ENCODE measurements at places on chromosomes 11 and 22.

- peak; percentile 2 for DNase-seq
Measured at GRCh38 chr11:91470656-91471055, 754.0 kb upstream of the FAT3 start.

- DNase-seq = no peak
Measured at GRCh38 chr22:45527456-45527855, 24.8 kb downstream of the FBLN1 start.

DNA sequence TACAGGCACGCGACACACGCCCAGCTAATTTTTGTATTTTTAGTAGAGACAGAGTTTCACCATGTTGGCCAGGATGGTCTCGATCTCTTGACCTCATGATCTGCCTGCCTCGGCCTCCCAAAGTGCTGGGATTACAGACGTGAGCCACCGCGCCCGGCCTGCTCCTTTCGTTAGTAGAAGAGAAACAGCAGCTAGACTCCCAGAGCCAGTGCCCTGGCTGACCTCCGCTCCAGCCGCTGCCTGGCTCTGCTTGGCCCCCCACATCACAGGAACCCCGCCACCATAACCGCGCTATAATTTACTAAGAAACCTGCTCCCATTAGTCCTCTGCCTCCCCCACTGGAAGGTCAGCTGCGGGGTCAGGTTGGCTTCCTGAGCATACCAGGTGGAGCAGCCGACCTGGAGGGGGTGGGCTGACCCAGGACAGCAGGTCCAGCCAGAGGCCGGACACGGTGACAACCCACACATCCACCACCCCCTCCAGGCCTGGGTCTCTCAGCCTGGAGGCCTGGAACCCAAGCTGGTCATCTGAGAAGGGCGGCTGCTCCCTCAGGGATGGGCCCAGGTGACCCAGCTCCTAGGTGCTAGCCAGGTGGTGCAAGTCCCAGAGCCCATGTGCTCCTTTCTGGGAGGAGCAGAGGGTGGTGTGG, 7.5 kb upstream of the POLDIP3 start:
- no peak for DNase-seq

DNA sequence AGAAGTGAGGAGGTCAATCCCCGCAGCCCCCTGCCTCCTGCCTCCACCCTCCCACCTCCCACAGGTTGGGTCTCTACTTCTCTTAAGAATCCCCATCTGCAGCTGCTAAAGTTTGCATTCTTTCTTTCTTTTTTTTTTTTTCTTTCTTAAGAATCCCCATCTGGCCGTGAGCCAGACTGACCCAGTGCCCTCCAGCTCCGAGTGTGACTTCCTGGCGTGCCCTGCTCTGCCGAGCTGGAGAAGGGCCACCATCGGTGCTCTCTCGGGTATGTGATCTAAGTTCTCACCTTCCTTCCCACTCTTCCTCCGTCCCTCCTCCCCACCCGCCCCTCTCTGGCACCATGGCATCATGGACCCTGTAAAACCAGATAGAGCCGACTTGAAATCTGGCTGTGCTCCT, 66.7 kb upstream of the LMO1 start:
- no peak for DNase-seq

GRCh38 chr11:130055617-130056016, 14.1 kb upstream of the APLP2 start:
- DNase-seq = peak; percentile 73

- DNase-seq = no peak
Measured at GRCh38 chr11:65321828-65322485, 7.3 kb downstream of the CDC42EP2 start.

DNA sequence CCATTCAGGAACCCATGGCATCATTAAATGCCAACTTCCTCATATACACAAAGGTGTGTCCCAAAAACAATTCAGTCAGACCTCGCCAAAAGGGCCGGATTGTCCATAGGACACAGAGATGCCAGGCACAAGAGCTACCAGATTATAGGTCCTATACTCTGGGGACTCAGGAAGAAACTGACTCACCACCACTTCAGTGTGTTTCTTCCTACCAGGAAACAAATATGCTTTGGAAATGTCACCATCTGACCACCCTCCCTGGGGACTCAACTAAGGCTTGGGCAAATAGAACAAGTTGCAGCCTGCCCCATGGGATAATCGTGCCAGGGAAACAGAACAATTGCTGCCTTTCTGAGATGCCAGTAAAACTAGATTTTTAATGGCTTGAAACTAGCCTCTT, 11.7 kb downstream of the POU2AF3 start:
- no peak for DNase-seq

DNA sequence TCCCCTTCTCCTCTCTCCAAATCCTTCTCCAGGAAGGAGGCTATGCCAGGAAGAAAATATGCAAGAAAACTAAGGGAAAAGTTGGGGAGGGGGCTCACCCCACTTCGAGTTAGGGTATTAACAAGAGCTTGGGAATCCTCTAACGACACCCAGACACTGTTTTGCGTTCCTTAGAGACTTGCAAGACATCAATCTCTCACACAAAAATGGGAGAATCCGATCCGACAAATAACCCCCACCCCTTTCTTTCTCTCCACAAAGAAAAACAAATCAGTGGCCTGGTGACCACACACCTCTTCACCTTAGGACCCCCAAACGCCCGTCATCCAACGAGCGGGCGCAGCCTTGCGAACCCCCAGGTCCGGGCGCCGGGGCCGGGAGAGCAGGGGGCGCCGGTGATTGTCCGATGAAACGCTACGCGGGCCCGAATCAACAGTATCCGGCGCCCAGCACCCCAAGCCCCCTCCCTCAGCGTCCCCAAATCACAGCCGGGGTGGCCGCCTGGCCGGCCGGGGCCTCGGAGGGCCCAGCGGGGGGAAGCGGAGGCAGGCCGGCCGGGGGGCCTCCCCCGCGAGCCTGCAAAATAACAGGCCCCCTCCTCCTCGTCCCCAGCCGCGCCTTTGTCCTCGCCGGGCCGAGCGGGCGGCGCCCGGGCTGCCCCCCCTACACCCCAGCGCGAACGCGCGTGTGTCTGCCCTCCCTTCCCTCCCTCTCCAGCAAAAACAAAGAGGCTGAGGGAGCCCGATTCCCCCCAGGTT, 690 bp downstream of the CSNK1E start:
- peak; percentile 61 for DNase-seq

DNA sequence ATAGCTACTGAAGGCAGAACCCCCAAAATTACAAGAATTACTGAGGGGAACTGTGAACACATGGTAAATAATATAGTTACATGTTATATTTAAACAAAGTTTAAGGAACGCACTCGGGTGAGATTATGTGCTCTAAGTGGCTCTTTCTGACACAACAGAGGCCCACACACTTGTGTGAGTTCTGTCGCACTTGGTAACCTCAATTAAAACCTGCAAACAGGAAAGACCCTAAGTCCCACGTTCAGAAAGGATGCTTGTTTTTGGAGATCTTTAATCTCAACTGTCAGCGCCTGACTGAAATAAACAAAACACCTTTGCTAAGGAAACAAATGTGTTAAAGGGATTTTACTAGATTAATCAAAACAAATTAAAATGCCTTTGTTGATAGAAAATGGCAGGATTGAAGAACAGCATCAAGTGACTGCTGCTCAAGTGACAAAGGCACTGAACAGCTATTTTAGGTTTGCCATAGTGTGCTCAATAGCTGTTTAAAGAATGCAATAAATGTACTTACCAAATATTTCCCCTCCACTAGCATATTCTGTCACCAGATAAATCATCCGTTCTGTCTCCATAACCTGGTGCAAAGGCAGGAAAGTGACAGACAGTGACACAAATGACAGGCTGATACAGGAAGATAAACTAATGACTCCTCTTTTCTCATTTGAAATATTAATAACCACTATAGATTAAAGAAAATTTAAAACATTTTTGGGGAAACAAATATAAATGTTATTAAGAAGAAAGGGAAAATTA, 116.3 kb upstream of the APOA1 start:
- no peak for DNase-seq

- no peak for DNase-seq
Measured at GRCh38 chr11:69027704-69028372, 14.8 kb upstream of the MRGPRF start.

GRCh38 chr22:35152316-35152715, 86.4 kb downstream of the ISX start:
- DNase-seq = no peak

DNA sequence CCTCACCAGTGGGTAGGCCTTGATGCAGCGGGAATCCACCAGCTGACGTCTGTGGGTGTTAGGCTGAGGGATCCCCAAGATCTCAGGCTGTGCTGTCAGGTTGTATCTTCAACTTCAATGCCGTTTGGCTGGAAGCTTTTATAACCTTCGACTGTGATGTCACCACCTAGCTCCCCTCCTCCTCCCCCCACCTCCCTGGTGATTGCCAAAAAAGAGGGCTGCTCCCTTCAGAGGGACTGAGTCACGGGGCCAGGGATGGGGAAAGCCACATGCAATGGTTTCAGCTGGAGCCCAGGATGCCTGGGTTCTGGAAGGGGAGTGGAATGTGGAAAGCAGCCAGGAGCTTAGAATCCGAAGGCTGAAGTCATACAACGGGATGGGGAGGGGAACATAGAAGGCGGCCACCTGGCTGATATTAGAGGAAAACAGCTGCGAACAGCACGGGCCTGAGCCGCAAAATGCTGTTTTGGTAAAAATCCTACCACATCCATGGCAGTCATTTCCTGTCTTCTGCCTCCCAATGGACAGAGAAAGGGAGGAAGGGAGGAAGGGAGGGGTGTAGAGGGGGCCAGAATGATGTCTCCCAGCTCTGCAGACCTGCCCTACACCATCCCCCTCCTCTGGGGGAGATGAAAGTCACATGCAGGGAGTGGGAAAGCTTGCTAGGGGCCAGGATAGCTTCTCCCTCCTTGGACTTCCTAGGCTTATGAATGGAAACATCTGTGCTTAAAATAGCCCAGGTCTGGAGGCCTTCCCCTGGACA, at the start of gene LRRN4CL:
Gene LRRN4CL, minus strand, starts transcription at position 110 of the 763 bp plus-strand sequence. CDS start 1,022 bp downstream, outside the sequence.
- DNase-seq = peak; percentile 95

DNA sequence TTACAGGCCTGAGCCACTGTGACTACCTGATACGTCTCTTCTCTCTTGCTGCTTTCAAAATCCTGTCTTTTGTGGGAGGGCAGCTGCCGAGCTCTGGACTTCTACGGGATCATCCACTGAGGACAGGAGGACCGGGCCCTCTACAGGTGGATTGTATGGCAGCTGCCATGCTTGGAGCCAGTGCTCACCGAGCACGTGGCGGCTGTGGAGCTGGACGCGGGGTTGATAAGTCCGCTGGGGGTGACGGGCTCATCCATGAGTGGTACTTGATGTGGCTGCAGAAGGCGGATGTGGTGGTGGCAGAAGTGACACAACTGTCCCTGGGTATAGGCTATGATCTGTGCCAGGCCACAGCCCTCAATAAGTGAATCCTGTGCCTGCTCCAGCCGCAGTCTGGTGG, 1.8 kb upstream of the CYP2D6 start:
- no peak for DNase-seq

- no peak for DNase-seq
Measured at GRCh38 chr11:16781936-16782919, 43.8 kb downstream of the C11orf58 start.

DNA sequence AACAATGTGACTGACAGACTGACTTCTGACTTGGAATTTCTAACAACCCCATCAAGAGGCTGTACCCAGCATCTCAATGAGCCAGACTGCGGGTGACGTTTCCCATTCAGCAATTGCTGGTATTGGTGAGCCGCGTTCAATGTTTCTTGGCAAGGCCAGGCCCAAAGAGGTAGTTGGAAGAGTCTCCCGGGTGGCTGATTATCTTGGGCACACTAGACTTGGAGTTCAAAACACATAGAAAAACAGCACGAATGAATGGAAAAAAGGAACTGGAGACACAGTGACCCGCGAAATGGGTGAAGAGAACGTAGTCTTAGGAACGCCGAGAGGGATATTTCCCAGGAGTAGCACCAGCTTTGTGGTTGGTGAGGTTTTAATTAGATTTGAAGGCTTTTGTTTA, 115.7 kb downstream of the RPS6KA4 start:
- DNase-seq = no peak

- DNase-seq = no peak
Measured at GRCh38 chr11:125381499-125382044, 114.5 kb downstream of the FEZ1 start.

DNA sequence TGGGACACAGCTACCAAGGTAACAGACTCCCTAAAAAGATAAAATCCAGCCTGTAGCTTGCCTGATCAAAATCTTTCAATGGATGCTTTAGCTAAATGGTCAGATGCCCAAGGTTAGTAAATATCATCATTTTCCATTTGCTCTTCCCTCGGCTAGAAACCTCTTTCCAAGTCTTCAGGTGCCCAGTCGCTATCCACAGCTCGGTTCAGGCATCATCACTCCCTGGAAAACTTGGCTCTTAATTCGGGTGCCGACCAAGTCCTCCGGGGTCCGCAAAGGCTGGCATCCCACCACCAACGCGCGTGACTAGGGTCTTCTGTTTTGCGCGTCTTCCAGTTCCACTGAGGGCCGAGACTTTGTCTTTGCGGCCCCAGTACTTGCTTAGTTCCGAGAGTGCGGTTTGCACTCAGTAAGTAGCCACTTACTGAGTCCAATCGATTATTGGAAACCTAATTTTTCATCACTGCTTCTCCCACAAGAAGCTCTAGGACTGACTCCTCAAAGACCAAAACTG, 44.3 kb downstream of the OR4D9 start:
- no peak for DNase-seq

GRCh38 chr11:124942466-124943253, 6.8 kb upstream of the HEPACAM start:
- DNase-seq = no peak

DNA sequence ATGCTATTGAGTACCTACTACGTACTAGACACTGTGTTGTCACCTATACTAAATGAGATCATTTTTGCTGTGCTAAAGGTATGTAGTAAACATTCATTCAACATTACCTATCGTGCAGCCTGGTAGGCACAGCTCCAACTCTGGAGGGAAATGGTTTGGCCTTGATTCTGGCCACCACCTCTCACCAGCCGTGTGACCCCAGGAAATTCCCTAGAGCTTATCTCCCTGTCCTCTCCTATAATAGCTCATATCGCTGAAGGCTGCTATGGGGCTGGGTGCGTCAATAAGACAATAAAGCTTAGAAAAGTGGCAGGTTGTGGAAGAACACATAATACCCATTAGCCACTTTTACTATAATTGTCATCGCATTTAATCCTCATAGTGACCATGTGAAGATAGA, 107.5 kb downstream of the MYO18B start:
- DNase-seq = no peak

DNA sequence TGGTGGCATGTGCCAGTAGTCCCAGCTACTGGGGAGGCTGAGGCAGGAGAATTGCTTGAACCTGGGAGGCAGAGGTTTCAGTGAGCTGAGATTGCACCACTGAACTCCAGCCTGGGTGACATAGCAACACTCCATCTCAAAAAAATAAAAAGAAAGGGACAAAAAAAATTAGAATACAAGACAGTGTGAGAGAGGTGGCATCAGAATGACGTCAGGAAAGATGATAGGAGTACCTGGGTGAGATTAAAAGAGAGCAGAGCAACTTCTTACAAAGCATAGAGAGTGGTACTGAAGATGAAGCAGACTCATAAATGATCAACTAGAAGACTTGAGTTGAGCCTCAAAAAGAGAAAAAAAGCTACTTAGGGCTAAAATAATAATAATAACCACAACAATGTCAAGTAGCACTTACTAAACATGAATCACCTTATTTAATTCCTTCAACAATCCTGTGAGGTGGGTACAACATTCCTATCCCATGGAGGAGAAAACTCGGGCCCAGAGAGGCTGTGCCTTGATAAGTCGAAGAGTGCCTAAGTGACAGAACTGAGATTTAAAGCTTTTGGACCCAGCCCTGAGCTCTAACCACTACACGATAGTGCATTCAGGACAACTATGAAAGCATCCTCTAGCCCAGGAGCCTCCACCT, 5.2 kb upstream of the SLN start:
- peak; percentile 21 for DNase-seq

Measured in fibroblast of skin of right quadriceps (primary cell).